ENCODE measurements at places on chromosomes 5 and 9.

DNA sequence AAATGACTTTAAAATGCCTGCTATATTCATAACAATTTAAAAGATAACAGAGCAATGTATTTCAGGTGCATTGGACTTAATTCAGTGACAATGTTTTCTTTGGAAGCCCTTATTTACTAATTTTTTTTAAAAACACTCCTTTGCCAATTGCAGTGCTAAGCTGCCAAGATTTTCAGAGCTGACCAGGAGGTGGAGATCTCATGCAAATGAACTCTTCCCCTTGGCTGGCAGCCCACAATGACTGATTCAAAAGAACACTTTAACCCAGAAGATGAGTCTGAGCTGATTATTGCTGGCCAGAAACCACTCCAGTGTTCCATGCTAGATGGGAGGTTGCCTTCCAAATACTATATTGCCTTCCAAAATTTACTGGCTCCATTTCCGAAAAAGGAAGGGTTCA is 128.3 kb upstream of the CCNH start:
- peak; percentile 98 for DNase-seq

DNA sequence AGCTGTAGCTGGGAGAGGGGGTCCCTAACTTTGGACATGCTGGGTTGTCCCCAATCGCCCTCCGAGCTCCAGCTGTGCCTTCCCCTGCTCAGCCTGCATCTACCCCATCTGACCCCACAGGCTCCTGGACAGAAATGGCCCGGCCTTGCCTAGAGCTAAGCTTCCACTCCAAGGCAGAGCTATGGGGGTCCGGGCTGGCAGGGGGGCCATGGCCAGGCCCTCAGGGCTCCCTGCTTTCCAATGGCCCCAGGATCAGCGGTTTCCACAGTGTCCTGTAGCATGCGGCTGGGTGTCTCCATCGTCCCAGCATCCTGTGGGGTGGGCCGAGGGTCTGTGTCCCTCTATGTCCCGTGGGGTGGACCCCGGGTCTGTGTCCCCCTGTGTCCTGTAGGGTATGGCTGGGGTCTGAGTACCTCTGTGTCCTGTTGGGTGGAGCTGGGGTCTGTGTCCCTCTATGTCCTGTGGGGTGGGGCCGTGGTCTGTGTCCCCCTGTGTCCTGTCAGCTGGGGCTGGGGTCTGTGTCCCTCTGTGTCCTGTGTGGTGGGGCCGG is 130.6 kb downstream of the RXRA start:
- DNase-seq, result no peak

GRCh38 chr9:91421128-91421765 is 2.4 kb downstream of the NFIL3 start:
- no peak for DNase-seq

DNA sequence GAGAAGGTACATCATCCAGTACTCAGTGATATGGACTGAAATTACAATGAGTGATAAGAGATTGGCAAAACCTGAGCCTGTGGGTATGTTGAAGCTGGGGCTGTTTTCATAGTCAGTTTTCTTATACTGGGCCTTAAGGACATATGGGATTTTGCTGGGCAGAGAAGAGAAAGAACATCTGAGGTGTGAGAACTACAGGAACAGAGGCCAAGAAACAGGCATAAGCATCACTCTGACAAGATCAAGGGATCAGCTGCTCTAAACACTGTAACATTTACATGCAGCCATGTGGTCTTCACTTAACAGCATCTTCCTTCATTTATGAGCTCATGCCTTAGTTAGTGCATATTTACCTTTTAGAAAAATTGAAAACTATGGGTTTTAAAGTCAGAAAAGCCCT is 220.0 kb downstream of the TRIM36 start:
- DNase-seq, result no peak

DNA sequence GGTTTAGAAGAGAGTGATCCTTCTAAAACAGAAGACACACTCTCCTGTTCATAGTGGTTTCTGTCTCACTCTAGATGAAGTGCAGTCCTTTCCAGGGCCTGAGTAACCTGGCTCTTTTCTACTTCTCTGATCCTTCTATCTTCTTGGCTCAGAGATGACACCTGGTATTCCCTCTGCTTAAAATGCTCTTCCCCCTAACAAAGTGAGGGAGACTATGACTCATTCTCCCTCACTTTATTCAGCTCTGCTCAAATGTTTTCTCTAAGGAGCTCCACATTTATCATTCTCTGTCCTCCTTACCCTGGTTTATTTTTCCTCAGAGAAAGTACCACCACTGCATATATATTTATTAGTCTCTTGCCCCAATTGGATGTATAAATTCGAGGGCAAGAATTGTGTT is 24.6 kb downstream of the TUT7 start:
- DNase-seq, result no peak

- DNase-seq, result no peak
Measured at GRCh38 chr5:95619096-95619495, 791 bp upstream of the GPR150 start.

- no peak for DNase-seq
Measured at GRCh38 chr5:177195307-177195952, 61.9 kb downstream of the NSD1 start.

- DNase-seq, result no peak
Measured at GRCh38 chr5:55219770-55220169, 7.3 kb downstream of the MCIDAS start.

GRCh38 chr9:68732405-68733020 is 27.5 kb downstream of the PIP5K1B start:
- no peak for DNase-seq

- no peak for DNase-seq
Measured at GRCh38 chr9:129895376-129896268, 60.4 kb downstream of the USP20 start.

- DNase-seq, result peak; percentile 55
Measured at GRCh38 chr5:127513408-127513970, 4.0 kb upstream of the PRRC1 start.

GRCh38 chr9:87436716-87437115 is 61.0 kb upstream of the DAPK1 start:
- no peak for DNase-seq

DNA sequence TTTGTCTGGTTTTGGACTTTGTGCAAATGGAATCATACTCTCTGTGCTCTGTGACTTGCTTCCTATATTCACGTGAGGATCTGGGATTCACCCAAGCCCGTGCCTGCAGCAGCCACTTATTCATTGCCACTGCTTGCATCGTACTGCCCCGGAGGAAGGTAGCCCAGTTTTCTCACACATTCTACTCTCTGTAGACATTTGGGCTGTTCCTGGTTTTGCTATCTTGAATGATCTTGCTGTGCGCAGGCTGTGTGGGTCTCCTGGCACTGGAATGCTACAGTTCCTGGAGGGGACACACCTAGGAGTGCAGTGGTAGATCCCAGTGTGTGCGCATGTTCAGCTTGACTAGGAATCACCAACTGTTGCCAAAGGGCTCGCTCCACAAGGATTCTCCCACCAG is 99.2 kb upstream of the BOD1 start:
- no peak for DNase-seq

All from cerebellar cortex (tissue), 1 donor.